Activated CD4-positive, CD25-positive, alpha-beta regulatory T cell (primary cell): ENCODE measurements at places on chromosomes 11 and 22.
A peak's percentile ranks its signal among the peaks of the same experiment; 100 is the strongest.

GRCh38 chr11:46238078-46238966 lies 39.1 kb upstream of the CREB3L1 start:
- DNase-seq = peak; percentile 37

- DNase-seq = no peak
Measured at GRCh38 chr11:95595973-95596489, 193.6 kb downstream of the FAM76B start.

GRCh38 chr11:125114518-125114917 lies 3.1 kb upstream of the TMEM218 start:
- DNase-seq = no peak

DNA sequence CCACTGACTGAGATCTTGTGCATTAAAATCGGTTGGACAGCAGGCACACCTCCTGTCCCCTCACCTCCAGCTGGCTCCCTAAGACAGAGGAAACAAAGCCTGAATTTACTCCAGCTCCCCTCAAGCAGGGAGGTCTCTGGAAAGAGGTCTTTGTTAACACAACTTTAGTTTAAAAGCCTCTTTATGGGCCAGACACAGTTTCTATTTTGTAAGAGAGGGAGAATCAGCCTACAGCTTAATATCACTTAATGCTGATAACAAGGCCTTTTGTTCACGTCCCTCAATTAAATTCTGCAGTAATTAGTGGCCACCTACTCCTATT lies 36.3 kb downstream of the PLEKHA7 start:
- no peak for DNase-seq

DNA sequence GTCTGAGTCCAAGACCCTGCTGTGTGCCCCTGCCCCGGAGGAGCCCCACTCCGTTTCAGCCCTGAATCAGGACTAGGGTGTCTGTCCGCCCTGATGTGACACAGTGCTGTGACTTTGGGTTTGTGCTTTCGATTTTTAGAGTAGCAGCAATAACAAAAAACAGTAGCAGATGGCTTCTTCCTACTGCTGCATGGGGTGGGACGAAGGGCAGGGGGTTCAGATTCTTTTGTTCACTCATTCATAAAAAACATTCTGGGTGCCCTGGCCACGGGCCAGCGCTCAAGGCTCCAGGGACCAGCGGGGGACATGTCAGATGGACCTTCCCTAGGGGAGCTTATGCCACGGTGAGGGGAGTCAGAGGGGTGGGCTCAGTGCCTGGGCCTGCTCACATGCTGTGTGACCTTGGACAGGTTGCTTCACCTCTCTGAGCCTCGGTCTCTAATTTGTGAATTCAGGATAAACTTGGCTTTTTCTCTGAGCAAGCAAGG lies 24.6 kb upstream of the PRR5 start:
- DNase-seq = no peak
